Activated CD4-positive, alpha-beta T cell treated with anti-CD3 and anti-CD28 coated beads, Interleukin-2, amount 50 U/mL, for 4 hours (primary cell): ENCODE measurements at places on chromosomes 5 and 9.
A peak's percentile ranks its signal among the peaks of the same experiment; 100 is the strongest.

GRCh38 chr9:133647148-133647547, 11.0 kb downstream of the DBH start:
- DNase-seq, result no peak

GRCh38 chr5:137933491-137933911, 44.2 kb downstream of the PKD2L2 start:
- no peak for DNase-seq

GRCh38 chr9:75175395-75175794, 87.1 kb downstream of the OSTF1 start:
- no peak for DNase-seq

DNA sequence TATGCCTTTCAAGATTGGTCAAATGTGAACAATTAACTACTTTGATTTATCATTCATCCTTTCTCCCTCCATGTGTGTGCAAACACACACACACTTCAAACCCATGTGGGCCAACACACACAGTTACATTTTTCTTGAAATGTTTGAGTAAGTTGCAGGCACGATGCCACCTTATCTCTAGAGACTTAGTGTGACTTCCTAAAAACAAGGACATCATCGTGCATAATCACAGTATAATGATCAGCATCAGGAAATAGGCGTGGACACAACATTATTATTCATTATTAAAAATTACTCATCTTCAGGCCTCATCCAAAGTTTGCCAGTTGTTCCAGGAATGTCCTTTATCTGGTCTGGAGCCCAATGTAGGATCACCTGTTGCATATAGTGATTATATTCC, 209.5 kb downstream of the GNA14 start:
- no peak for DNase-seq

DNA sequence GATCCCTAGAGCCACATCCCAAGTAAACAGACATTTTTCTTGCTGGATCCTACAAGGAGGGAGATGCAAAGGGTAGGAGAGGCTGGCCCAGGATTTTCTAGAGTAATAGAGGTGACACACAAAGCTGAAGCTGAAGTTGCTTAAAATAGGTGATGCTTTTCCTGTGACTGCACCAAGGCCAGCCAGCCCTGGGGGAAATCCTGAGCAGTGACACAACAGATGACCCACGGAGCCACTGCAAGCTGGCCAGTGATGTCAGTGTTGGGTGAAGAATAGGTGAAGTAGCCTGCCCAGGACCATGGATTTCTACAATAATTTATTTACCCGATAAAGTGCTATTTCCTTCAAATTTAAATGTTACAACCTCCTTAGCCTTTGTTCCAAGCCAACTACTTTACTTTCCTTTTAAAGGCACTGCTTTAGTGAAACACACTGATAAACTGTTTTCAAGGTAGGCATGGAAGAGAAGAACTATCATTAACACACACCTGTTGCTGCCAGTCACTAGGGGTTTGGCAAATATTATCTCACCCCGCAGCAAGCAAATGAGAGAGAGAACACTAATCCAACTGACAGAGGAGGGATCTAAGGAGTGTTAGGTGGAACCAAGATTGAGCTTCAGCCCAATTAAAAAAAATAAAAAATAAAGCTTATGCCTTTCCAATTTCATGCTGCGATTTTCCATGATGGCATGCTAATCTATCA, 123.5 kb downstream of the CTNND2 start:
- no peak for DNase-seq

DNA sequence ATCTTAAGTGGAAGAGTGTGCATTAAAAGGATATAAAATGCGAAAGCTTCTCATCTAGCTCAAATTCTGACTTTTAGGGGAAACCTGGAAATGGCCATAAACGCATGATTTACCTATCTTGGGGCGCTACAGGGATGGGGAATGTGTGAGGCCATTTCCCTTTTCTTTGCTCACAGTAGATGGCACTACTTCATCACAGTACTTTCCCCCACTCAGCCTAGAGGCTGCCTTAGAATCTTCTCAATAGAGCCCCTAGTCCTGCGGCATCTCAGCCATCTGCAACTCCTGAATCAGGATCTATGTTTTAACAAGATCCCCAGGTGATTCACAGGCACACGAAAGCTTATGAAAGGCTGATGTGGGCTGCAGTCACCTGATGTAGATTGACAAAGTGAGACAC, 110.8 kb downstream of the LHFPL2 start:
- no peak for DNase-seq

DNA sequence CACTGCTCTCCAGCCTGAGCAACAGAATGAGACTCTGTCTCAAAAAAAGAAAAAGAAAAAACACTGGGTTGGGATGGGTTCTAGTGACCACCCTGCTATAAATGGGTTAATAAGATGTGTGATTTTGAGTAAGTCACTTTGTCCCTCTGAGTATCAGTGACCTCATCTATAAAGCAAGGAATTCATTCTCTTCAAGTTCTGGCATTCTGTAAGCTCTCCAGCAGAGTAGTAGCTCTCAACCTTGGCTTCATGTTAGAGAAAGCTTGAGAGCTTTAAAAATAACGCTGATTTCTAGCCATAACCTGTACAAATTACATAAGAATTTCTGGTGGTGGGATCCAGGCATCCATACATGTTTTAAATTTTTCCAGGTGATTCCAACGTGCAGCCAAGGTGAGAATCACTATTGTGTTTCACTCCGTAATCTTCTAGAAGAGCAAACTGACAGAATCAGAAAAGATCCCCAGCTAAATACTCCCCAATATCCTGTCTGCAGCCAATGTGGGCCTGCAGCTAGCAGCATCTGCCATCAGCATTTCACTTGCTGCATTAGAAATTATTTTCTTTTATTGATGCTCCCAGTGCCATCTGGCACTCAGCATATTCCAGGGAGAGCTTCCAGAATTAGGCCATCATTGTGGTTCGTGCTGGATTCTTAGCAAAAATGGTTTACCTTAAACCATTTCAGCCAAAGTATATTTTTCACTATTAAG, 109.4 kb downstream of the FEM1C start:
- no peak for DNase-seq

GRCh38 chr9:107638521-107639310, 149.1 kb upstream of the KLF4 start:
- no peak for DNase-seq

DNA sequence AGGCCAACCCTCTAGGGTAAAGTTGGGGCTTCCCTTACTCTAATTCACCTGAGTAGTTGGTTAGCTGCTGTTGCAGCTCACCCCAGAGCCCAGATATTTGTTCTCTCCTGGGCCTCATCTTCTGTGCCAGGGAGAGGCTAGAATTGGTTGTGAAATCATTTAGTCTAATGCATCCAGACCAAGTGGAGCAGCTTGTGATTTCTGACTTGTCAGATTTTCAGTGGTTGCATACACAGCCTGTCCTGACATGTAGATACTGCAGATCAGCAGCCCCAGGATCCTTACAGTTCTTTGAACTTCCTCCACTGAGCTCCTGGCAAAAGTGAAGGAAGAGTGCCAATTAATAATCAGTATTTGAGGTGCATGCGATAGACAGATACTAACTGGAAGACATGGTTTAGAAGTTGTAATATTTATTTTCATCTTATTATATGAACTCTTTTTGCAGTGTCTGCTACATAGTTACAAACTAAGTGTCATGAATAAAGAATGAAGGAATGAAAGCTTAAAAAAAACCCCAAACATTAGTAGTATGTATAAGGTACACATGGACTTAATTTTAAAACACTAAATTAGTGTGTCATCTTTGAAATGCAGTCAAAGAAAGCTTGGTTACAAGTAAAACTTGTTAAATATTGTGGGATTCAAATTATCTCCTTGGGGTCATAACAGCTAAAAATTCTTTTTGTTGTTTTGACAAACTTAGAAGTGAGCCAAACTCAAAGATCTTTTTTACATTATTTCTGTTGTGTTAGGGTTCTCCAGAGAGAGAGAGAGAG, 128.5 kb downstream of the VPS13A start:
- DNase-seq, result no peak

- DNase-seq, result no peak
Observed at GRCh38 chr5:5939759-5940370, 438.5 kb downstream of the MED10 start.

DNA sequence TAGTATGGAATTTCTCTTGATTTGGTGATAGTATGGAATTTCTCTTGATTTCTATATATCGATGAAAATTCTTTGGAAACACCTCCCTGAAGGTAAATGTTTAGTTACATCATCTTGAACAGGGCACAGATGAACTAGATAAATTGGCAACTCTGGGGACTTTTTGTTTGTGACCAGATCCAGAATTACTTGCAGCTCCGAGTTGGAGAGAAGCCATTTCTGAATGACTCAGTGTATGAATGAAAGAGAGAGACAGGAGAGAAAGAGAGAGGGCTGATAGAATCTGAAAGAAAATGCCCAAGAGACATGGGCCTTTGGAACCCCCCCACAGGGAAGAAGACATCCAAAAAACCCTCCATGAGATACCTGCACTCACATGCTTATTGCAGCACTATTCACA, 14.1 kb downstream of the TNFSF15 start:
- DNase-seq, result no peak

DNA sequence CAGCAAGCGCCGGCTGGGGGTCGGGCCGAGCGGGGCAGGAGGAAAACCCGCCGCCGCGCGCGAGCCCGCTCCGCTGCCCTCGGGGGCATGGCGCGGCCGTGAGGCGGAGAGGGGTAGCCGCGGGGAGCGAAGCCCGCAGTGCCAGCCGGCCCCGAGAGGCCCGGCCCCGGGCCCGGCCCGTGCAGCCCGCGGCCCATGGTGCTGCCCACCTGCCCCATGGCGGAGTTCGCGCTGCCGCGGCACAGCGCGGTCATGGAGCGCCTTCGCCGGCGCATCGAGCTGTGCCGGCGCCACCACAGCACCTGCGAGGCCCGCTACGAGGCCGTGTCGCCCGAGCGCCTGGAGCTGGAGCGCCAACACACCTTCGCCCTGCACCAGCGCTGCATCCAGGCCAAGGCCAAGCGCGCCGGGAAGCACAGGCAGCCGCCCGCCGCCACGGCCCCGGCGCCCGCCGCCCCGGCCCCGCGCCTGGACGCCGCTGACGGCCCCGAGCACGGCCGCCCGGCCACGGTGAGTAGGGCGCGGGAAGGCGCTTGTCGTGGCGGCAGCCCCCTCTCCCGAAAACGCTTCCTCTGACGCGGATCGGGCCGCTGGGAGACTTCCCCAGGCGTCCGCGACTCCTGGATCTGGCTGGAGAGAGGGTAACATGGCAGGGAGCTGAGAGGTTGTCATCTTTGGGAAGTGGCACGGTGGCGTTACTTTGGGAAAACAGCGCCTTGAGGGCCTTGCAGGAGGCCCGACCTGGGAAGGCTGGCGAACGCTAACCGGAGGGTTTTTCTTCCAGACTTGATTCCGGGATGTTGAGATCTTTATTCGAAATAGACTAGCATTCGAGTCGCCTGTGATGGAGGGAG, 523 bp downstream of the MAML1 start:
- DNase-seq, result peak; percentile 18

GRCh38 chr9:95666096-95666784, 149.5 kb upstream of the PTCH1 start:
- no peak for DNase-seq

DNA sequence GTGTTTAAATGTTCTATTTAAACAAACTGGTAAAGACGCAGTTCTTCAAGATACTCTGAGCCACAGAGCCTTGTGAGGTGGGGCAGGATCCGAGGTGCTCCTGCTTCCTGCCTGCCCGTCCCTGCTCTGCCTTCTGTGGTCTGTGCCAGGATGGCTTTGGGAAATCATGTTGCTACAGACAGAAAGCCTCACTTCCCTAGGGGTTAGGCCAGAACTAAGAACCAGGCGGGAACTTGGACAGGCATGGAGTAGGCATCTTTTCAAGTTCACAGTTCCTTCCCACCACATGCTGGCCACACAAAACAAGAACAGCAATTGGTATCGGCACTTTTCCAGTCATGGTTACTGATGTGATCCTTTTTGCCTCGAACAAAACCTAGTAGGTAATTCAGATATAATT, 67.7 kb upstream of the SPOCK1 start:
- no peak for DNase-seq

- DNase-seq, result no peak
Observed at GRCh38 chr9:101219030-101219429, 165.8 kb downstream of the BAAT start.

DNA sequence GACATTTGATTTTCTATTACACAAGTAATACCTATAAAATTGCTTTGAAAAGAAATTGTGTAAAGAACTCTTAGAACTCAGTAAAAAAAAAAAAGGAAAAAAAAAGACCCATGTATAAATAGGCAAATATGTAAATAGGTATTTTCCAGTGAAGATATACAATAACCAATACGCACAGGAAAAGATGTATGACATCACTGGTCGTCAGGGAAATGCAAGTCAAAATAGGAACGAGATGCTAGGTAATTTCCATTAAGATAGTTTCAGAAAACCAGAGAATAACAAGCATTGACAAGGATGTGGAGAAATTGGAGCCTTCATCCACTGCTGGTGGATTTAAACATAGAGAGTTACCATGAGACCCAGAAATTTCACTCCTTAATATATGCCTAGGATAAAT, 708.8 kb downstream of the MTRR start:
- DNase-seq, result no peak

DNA sequence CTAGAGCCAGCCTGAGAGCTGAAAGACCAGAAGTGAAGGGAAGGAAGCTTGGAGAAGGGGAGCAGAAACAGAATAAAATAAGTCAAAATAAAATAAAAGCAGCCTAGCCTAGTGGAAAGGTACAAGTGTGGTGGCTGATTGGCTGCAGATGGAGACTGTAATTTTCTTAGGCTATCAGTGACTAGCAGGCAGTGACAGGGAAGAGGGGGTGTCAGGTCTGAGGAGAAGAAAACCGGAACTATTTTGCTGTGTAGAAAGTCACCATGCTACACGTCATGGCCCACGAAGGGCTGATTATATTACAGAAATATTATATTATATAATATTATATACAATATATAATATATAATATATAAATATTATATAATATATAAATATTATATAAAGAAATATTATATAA, 98.1 kb upstream of the TAF11L2 start:
- no peak for DNase-seq

- DNase-seq, result no peak
Observed at GRCh38 chr9:133818444-133818843, 80.3 kb upstream of the SARDH start.

DNA sequence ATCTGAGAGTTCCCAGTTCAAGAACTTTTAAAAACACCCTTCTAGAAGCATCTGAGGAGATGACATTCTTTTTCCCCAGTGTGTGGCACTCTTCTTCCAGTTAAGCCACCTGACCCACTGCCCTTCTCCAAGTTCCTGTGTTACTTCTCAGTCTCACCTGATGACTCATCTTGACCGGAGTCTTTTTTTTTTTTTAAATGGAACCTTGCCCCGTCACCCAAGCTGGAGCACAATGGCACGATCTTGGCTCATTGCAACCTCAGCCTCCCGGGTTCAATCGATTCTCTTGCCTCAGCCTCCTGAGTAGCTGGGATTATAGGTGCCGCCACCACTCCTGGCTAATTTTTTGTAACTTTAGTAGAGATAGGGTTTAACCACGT, 224.1 kb upstream of the DAB2 start:
- no peak for DNase-seq
